ENCODE measurements at places on chromosomes 6 and 20.

- DNase-seq, result no peak
These were observed 11.0 kb downstream of the EEF1A1 start for GRCh38 chr6:73509851-73510250.

- no peak for DNase-seq
These were observed 89.9 kb upstream of the STMND1 start for GRCh38 chr6:17011985-17012384.

DNA sequence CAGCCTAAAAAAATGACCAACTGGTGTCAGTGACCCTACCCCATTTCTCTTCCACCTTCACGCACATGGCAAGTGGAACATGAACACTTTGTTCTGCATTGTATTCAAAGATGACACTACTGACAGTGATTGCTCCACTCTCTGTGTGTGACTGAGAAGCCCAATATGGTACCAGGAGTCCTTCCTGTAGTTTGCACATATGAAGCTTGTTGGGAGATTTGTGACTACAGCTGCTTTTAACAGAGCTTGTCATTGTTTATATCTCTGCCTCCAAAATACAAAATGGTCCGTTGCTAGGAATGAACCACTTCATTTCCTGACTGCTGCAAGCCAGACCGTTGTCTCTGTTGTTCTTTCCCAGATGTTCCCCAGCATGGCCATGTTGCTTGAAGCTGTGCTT is 140.3 kb upstream of the TCF21 start:
- no peak for DNase-seq

- no peak for DNase-seq
These were observed 58.5 kb downstream of the HS3ST5 start for GRCh38 chr6:114284281-114284680.

- no peak for DNase-seq
These were observed 83.4 kb upstream of the FRMD1 start for GRCh38 chr6:168162366-168162765.

DNA sequence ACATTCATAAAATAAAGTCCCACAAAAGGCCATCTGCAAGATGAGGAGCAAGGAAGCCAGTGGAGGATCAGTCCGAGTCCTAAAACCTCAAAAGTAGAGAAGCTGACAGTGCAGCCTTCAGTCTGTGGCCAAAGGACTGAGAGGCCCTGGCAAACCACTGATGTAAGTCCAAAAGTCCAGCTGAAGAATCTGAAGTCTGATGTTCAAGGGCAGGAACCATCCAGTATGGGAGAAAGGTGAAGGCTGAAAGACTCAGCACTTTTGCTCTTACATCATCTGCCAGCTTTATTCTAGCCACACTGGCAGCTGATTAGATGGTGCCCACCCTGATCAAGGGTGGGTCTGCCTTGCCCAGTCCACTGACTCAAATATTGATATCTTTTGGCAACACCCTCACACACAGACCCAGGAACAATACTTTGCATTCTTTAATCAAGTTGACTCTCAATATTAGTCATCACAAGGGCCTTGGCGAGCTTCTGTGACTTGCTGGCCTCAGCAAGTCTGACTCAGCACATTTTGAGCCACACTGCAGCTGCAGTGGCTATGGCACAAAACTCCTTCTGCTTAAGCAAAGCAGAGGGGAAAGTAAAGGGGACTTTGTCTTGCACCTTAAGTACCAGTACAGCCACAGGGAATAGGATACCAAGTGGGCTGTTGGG is 1370.3 kb upstream of the CITED2 start:
- DNase-seq, result peak; percentile 70

DNA sequence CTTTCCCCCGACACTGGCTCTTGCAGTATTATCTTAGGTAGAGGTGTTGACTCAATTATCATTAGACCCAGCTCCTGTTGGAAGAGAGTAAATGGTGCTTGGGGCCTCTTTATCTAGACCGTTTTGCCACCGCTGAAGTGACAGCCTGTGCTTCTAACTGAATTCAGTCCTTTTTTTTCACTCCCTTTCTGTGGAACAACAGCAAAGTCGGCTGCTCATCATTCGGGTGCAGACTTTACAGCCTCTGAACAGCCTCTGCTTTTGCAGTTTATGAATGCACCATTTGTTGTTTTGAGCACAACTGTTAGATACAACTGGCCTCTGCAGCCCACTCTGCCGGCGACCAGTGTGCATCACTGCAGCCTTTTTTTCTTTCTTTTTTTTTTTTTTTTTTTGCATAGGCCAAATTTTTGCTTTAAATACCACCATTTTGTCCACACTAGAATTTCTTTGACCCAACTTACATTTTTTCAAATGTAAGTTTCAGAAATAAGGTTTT is 35.8 kb downstream of the RREB1 start:
- DNase-seq, result no peak

- DNase-seq, result no peak
These were observed 203.5 kb upstream of the JAG1 start for GRCh38 chr20:10877342-10877741.

DNA sequence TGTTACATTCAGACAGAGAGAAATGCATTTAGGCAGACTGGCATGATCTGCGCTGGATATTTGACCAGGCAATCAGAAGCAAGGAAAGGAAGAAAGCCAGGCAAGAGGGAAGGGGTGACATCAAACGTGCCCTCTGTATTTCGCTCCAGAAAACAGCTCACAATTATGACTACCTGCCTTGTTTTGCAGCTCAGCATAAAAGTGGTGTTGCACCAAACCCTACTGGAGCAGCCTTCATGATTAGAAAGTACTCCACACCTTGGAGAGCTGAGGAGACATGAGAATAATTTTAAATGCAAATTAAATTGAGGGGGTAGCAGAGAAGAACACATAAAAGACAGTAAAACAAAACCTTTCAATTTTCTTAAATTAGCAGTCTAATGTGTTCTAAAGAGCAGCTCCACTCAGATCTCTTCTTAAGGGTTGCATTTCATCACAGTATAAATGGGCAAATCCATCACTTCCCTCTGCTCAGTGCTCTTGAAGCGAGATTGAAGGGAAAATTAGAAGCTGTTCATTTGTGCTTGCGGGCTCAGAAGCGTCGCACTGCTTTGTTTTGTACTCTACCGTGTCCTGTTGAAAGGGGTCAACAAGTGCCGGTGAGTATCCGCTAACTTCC is at the start of gene PHACTR1:
Gene PHACTR1, plus strand, starts transcription at position 470 of the 619 bp plus-strand sequence.
- DNase-seq, result no peak

DNA sequence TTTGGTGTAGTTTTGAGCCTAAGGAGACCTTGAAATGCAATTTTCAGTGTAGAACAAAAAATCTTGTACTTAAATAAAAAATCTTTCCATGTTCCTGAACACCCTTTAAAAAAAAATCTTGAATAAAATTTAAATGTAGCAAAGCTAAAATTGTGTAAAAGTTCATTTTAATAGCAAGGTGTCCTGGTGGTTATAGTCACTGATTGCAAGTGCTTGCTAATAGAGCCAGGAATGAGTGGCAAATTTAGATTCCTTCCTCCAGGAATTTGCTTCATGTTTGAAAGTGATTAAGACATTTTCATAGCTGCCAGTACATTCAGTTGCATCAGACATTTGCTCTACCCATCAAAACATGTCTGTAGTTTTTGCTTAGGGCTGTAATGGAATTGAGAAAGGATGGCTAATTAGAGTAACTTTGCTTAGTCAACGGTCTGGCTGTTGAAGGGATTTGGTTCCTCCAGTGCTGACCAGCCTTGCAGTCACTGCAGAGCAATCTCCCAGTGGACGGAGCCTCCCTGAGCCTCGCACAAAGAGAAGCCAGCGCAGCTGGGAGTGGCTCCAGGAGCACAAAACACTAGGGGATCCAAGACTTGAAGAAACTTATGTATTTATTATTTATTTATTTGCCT is 36.5 kb downstream of the AKAP12 start:
- peak; percentile 45 for DNase-seq

DNA sequence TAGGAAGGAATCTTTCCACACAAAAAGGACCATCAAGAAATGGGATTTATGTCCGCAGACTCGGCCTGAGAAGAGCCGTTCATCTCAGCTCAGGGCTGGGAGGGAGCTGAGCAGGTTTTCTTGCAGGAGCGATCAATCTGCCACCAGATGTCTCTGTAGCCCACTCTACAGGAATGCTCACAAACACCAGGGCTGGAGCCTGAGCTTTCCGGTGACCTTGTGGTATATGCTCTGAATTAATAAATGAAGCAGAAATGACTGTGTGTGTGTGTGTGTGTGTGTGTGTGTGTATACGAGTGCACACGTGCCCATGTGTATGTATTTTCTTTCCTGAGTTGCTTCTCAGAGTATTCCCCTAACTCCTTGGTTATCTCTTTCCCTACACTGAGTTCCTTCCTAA is 12.0 kb downstream of the CD83 start:
- peak; percentile 51 for DNase-seq

DNA sequence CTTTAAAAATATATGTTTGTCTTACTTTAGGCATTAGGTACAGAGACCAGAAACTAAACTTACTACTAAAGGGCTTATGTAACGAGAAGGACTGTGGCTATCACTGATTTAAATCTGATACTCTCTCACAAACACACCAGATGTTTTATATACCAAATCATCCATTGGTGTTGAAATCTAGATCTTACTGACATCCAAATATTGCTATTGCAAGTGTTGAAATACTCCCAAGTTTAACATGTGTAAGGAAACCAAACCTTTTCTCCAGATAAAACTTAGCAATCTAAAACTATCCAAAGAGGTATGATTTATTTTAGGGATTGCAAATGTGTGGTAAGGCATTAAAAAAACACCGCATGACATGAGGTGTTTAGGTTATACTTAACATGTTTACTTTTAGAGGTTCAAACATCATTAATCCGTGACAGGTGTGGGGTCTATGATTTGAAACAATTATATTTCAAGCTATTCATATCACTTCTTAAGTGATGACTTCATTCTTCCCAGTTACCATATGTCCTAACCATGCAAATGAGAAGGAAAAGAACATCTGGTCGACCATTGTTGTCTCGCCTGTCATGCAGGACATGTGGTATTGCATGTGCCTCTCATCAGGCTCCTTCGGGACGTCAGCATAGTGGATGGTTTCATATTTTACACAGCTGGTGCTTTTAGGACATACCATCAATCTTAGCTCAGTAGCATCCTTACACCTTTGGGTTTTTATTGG is 168.3 kb upstream of the SPACA1 start:
- DNase-seq, result no peak

Measured in EL (cell line).